ENCODE measurements at places on chromosomes 12 and 14. TPM values are rescaled to one million over a fixed set of nuclear protein-coding genes. Genes with fewer than 3 reads are reported as not detected.

The LAG3 gene
- 0.44 TPM for total RNA-seq

The KRT72 gene
- not detected for total RNA-seq

The PROX2 gene
- total RNA-seq: not detected

The KRT77 gene
- not detected for total RNA-seq

The NPAS3 gene
- 0.79 TPM for total RNA-seq

The KRT78 gene
- total RNA-seq: not detected

The MGAT4C gene
- total RNA-seq: 4.5 TPM

The DLGAP5 gene
- 0.19 TPM for total RNA-seq

The ABHD4 gene
- total RNA-seq: 33.5 TPM

The FOXA1 gene
- total RNA-seq: not detected

The CD163L1 gene
- total RNA-seq: 6.4 TPM

The CISTR gene
- not detected for total RNA-seq

The AREL1 gene
- total RNA-seq: 18.4 TPM

The PLEKHG3 gene
- total RNA-seq: 40.7 TPM

The PLEKHD1 gene
- total RNA-seq: not detected

All from omental fat pad (tissue), 4 donors.